ENCODE measurements at places on chromosomes 5 and 9.

DNA sequence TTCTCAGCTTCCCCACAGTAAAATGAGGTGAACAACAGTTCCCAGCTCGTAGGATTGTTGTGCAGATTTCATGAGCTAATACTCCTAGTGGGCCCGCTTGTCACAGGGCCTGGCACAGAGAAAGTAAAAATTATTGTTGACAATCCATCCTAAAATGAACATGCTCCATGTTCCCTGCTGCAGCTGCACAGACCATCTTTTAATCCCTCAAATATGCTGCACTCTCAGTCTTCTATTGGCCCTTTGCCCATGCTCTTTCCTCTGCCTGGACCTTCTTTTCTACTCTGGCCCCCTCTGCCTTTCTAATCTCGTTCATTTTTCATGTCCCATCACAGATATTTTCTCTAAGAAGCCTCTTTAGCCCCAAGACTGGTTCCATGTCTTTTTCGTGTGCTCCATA lies 117.7 kb upstream of the NR3C1 start:
- DNase-seq, result no peak

DNA sequence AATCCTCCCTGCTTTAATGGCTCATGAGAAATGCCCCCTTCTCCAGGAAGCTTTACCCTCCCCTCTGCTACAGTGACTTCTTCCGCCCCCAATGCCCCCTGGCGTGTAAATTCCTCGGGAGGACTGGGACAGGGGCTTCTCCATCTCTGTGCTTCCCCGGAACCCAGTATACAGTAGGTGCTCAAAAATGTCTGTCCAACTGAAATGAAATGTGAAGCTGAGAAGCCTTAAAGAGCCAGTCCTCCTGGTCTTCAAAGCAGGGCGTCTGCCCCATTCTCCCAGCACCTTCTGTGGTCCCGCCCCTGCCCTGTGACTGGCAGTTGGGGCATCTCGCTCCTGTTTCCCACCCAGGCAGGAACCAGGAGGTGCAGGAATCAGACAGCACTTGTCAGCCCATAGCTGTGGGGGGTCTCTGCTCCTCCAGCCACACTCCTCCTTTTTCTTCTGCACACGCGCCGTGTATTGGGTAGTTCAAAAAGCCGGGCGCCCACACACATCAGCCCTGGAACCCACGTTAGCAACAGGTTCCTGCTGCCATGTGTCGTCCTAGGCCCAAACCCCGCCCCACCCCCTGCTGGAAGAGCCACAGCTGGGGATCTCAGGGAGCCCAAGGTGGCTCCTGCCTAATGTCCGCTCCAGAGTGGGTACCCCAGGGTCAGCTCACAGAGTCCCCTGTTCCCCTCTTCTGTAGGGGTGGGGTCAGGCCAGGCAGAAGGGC lies 16.0 kb downstream of the FIBCD1 start:
- no peak for DNase-seq

DNA sequence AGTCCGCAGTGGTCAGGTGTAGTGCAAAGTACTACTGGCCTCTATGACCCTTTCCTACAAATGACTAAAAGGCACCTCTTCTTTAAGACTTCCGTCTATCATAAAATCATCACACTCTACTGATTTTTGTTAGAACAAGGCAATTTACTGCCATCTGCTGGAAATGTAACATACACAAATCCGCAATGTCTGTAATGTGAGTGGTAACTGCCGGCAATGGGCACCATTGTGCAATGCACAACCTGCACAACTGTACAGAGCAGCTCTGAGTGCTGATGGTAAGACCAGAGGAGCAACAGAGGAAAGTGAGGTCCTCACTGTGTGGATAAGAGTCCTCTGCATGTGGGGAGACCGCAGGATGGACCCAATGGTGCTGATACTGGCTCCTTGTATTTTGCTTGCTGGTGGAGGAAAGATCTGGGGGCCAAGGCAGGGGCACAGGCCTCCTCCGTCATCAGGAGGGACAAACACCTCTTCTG lies 103.7 kb downstream of the ATPSCKMT start:
- DNase-seq, result no peak

- DNase-seq, result peak; percentile 14
These were observed 1945.9 kb upstream of the NUDT12 start for GRCh38 chr5:105508519-105508918.

GRCh38 chr5:116482394-116482793 lies 92.2 kb downstream of the SEMA6A start:
- DNase-seq, result no peak

DNA sequence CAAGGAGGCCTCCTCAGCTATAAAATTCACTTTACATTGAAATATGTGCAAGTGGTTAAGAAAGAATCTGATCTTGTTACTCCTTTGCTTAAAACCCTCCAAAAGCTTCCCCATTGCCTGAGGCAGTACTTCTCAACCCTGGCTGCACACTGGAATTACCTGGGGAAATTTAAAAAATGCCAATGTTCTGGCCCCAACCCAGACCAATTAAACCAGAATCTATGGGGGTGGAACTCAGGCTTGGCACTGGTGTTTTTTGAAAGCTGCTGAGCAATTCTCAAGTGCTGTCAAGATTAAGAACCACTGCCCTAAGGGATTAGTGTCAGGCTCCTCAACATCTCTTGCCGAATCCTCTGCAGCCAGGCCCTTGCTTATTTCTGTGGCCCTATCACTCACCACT lies 269.6 kb downstream of the ELAVL2 start:
- no peak for DNase-seq

DNA sequence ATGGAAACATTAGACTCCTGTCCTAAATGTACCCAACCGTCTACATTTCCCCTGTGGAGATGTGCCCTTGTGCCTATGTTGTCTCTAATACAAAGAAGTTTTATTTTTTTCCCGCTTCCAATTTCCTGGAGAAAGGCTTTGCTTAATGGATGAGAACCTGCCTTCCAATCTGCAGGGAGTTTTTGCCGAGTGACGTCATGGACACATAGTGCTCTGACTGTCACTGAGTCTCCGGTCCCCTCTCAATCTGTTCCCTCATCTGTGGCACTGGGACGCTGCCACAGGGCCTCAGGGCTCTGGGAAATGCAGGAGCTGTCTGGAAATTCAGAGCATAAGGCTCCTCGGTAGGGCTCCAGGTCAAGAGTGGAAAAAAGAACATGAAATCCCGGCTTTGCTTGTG lies 144.8 kb downstream of the PDZD2 start:
- DNase-seq, result no peak

- DNase-seq, result no peak
These were observed 1689.2 kb upstream of the WWC1 start for GRCh38 chr5:166602271-166602670.

DNA sequence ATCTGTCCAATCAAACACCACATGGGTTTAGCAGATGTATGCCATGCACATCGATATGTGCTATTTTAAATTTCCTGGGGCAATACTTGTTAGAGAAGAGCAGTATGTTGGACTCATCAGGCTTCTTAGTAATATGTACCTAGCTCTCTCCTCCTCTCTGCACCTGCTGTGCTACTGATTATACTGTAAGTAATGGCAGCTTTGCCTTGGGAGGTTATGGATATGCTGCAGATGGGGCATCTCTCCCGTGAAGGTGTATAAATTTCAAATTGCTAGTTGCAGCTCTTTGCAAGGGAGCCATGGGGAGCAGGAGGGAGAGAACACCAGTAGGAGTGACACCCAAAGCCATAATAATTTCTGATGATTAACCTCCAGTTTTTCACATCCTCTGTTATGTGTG lies 101.5 kb downstream of the SPATA31D1 start:
- DNase-seq, result no peak

GRCh38 chr9:97387936-97388684 lies 23.8 kb upstream of the TDRD7 start:
- DNase-seq, result no peak

GRCh38 chr9:114364134-114365041 lies 23.4 kb downstream of the AKNA start:
- peak; percentile 45 for DNase-seq

DNA sequence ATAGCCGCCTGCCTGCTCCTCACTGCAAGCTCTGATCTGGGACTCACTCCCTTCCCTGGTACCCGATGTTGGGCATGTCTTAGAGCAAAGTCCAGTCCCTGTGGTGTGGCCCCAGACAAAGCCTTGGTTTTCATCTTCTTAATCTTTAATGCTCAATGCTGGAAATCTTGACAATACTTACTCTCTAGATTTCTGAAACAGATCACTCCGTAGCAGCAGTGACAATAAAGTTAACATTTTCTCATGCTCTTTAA lies 260.2 kb upstream of the IRX2 start:
- no peak for DNase-seq

GRCh38 chr9:111762556-111762955 lies 32.2 kb downstream of the SHOC1 start:
- no peak for DNase-seq

DNA sequence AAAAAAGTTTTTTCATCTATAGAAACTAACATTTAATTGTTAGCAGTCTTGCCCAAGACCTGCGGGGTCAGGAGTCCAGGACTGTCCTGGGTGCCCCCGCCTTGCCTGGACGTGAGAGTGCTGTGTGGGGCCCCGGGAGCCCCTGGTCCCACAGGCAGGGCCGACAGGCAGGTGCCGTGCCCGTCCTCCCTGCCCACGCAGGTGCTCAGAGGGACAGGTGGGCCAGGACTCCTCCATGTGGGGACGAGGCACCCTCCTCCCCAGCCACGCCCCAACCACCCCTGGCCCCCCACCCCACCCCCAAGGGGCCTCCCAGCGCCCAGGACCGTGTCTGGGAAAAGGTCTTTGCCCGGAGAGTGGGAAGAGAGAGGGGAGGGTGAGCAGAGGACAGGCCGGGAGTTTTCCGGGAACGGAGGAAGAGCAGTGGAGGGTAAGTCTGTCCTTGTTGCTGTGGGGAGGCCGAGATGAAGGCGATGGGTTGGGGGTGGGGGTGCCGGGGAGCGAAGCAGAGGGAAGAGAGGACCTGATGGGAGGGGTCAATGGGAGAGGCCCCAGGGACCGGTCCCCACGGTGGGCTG lies 2.7 kb upstream of the LCN12 start:
- DNase-seq, result no peak

DNA sequence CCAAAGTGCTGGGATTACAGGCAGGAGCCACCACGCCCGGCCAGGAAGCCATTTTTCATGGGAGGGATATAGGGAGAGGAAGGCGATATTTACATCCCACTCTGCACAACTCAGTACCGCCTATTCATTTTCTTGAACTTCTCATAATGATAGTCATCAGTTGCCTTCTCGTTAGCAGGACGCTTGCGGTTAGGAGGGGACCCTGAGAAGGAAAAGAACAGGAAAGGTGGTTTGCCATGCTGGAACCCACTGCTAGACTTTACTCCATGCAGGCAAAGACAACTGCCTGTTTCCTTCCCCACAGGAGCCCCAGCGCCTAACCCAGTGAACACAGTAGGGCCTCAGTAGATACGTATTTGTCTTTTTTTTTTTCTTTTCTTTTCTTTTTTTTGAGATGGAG lies 4.1 kb upstream of the TOR1A start:
- no peak for DNase-seq

DNA sequence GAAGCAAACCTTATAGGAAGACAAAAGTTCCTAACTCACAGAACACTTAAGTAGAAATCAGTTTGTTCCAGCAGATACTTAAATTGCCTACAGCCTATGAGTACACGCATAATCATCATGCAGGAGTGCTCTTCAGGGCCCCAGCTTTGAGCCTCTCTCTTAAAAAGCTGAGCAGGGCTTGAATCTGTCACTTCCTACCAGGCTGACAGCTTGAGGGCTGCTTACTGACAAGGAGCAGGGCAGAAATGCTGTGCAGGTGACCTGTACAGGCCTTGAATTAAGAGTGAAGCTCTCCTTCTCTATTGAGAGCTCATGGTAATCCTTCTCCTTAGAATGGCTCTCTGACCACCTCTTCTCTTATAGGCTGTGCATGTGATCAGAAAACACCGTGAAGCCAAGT lies 66.5 kb upstream of the MAST4 start:
- DNase-seq, result no peak

DNA sequence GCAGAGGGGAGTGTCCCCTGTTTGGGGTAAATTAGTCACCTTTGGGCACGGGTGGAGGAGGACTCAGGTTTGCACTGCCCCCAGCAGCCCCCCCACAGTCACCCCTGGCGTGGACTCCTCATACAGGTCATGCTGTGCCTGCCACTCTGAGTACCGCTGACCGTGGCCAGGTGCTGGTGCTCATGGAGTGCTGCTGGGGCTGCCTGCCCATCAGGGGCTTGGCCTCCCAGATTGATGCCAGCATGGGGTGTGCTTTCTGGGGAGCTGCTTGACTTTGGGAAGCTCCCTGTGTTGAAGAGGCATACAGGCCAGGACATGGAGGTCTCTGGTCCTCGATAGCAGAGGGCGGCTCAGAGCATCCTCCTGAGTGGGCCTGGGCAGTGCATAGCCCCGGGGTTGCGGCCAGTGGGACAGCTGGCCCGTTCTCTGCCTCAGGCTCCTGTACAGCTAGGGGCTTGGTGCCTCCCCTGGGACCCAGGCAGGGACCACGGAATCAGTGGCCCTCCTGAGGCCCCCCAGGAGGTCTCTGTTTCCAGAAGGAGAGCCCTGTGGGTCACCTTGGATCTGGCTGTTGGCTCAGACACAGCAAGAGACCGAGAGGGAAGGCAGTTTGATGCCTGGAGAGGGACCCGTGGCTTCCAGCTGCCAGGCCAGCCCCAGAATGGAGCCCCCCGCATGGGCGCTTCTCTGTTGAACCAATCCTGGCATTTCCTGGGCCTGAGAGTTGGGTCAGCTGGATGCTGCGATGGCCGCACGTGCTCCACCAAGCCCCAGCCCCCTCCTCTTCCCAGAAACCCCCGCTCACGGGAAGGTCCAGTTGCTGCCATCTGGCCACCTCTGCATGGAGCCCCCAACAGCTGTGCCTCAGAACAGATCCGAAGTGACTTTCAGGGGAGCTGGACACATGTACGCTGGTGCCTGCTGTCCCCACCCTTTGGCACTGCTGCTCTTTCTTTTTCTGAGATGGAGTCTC lies 6.1 kb upstream of the AJM1 start:
- no peak for DNase-seq

DNA sequence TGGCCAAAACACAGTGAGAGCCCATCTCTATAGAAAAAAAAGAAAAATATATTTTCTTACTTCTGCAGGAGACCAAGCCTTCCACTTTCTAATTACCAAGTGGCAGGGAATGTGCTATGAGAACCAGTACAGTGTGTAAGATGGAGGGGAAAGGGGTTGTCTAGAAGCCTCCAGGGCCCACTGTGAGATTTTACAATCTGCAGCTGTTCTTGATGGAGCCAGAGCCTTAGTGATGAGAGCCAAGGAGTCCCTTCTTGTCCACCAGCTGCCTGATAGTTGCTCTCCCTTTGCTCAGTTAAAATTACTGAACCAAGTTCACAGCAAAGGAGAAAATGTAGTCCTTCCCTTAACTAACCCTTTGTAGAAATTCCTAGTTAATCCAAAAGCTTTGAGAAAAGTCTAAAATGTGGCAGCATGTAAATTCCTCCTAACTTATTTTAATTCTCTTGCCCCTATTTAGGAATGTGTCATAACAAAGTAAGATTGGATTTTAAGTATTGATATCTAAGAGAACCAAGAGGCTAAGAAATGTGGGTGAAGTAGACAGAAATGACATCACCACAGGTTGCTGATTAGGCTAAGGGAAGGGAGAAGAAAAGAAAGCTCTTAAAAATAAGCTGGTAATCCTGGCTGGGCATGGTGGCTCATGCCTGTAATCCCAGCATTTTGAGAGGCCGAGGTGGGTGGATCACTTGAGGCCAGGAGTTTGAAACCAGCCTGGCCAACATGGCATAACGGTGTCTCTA lies 19.3 kb downstream of the SRP19 start:
- no peak for DNase-seq
